ENCODE measurements at places on chromosomes 6 and 20.

DNA sequence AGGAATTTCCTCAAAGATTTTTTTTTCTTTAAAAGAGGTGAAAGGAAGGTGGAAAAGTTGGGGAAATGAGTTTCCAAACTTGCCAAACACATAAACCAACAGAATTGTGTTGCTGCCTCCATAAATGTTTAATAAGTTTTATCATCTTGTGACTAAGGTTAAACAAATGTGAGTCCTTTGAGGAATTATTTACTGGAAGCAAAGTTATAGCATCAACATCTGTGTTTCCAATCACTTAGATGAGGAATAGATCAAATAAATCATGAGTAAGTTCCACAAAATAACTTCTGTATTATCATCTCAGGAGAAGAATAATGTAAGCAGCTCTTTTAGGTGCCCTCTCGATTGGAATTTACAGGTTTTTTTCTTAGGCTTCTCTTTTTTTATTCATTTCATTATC, 20.5 kb downstream of the TSHZ2 start:
- no peak for DNase-seq

GRCh38 chr6:83097204-83097603, 29.7 kb downstream of the DOP1A start:
- no peak for DNase-seq

DNA sequence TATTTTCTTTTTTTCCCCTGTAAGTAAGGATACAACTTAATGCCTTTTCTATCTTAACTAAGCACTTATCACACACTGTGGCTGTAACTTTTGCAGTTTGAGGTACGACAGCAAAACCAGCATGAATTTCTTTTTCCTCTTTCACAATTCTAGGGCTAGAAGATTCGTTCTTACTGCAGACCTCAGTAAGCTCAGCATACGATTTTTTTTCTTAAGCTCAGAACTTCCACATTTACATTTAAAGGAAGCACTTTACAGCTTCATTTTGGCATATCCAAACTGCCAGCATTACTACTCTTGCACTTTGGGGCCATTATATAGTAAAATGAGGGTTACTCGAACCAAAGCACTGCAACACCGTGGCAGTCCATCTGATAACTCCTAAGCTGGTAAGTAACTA, 889 bp upstream of the CHMP4B start:
- no peak for DNase-seq

DNA sequence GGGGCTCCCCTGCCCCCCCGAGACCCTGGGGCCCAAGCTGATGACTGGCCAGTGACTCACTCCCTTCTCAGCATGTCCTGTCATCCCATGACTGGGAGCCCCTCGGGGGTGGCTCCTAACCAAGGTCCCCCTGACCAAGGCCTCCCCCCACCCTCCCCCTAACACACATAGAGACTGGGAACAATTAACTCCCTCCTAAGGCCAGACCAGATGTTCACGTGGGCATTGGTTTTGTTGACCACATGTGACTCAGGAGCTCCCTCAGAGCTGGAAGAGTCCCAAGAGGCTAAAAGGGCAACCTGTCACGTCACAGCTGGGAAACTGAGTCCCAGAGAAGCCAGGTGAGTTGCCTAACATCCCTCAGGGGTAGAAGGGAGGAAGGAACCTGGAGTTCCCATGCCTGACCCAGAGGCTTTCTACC, 10.6 kb upstream of the CCN5 start:
- no peak for DNase-seq

GRCh38 chr20:51029963-51030920, 7.3 kb upstream of the KCNG1 start:
- no peak for DNase-seq

DNA sequence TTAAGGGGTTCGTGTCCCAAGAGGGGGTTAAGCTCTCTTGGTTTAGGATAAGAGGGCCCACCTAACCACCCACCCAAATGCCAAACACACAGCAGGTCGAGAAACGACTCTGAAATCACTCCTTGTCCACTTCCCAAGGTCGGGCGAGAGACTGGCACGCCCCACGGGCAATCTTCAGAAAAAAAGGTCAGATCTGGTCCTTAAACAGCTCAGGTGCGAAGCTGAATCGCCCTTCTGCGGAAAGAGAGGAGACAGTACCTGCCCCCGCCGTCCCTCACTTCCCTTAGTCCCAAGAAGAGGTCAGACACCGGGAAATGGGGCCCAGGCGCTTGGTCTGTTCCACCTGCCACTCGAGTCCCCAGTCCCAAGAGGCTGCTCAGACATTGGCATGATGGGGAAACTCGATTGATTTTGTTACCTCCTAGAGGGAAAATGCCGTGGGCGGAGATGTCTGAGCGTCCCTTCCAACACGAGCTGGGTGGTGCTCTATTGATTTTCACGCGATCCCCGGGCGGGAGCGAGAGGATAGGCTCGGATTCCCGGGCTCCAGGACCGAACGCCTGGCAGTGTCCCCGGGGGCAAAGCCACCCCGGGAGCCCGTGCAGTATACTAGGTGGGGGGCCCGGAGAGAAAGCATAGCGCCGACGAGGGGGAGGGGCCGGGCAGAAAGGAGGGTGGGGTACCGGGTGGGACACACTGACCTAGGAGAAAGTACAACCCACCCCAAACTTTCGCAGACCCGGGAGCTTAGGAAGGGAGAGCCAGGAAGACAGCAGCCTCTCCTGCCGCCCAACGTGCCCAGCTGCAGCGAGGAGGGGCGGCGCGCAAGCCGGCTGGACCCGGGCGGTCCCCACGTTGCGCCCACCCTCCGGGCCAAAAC, 1.1 kb upstream of the SAMD5 start:
- peak; percentile 11 for DNase-seq

GRCh38 chr20:47189060-47189459, 167.4 kb downstream of the ZMYND8 start:
- DNase-seq, result no peak

GRCh38 chr6:113293423-113293740, 563.8 kb upstream of the MARCKS start:
- no peak for DNase-seq

DNA sequence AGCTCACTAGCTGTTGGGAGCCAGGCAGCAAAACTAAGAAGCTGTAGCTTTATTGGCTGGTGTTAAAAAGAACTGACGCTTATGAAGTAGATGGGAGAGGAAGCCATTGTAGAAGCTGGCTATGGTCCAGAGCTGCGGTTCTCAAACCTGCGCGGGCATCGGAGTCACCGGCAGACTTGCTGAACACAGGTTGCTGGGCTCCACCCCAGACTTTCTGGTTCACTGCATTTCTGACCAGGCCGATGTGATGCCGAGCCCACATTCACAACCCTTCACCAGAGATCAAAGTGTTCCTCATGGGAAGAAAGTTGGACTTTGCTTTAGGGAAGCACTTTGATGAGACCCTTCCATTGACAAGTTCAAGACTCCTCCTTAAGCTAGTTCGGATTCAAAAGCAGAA, 231.6 kb downstream of the QKI start:
- DNase-seq, result no peak

DNA sequence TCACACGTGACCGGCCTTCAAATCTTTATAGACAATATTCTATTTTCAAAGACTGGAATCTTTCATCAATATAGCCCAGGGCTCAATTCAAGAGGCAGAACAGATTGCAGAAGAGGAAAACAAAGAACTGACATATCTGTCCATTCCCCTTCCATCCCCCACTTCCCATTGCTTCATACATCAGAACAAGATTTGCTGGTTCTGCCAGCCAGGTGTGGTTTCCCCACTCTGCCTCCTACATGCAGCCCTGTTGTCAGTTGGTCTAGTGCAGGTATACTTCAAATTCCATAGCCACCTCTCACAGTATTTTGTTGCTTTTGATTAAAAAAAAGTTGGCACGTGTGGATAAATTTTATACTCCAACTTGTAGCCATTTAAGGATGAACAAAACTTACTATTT, 174.9 kb downstream of the CD109 start:
- DNase-seq, result no peak

DNA sequence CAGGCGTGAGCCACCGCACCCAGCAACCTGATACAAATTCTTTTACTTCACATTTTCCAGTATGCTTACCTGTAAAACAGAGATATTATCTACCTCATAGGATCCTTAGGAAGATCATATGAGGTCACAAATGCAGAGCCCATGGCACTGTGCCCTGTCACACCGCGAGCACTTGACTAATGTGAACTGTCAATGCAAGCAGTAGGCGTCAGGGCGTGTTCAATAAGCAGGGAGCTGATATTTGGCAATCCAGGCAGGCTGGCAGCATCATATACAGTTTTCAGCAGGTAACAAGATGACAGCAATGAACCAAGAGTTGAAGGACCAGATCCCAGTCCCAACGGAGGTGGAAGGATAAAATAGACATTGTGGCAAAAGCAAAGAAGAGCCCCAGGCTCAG, 14.6 kb upstream of the ARID1B start:
- no peak for DNase-seq

- DNase-seq, result no peak
Measured at GRCh38 chr20:54149765-54150264, 24.0 kb downstream of the CYP24A1 start.

DNA sequence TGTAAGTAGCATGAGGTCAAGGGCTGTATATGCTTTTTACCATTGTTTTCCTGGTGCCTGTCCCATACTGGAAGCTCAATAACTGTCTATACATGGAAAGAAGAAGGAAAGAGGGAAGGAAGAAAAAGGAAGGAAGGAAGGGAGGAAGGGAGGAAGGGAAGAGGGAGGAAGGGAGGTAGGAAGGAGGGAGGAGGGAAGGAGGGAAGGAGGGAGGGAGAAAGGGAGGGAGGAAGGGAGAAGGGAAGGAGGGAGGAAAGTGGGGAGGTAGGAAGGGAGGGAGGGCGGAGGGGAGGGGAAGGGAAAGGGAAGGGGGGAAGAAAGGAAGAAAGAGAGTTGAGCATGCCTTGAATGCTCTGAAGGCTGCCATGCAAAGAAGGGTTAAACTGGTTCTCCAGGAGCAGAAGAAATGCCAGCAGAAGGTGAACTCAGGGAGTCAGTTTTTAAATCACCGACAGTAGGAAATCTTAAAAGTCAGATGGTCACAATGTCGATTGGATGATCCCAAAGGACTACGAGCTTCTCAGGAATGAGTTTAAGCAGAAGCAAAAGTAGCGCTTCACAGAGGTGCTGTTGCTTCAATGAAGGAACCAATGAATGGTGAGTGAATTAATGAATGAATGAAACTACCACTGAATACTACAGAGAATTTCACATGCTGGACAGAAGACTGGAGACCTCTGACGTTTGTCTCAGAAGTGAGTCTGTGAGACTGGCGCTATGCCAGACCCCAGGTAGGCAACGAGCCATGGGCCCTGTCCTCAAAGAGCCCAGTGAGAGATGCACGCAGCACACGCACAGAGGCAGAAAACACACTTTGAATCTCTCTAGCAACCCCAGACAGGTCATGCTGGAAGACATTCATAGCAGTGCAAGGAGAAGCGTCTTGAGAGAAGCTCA, 117.6 kb downstream of the MRPL14 start:
- DNase-seq, result peak; percentile 38

- DNase-seq, result no peak
Measured at GRCh38 chr6:63824722-63825121, 189.1 kb downstream of the PHF3 start.

- DNase-seq, result no peak
Measured at GRCh38 chr20:31474097-31474436, 860 bp downstream of the DEFB124 start.
